ENCODE measurements at places on chromosomes 1 and 21.

DNA sequence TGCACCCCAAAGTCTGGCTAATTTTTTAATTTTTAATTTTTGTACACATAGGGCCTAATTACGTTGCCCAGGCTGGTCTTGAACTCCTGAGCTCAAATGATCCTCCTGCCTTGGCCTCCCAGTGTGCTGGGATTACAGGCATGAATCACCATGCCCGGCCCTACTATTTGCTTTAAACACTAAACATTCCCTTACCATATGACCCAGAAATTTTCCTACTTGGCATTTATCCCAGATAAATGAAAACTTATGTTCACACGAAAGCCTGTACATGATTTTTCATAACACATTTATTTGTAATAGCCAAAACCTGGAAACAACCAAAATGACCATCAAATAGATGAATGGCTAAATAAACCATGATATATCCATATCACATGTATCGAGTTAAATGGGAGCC, 35.8 kb downstream of the NDUFS5 start:
- DNase-seq, result no peak

DNA sequence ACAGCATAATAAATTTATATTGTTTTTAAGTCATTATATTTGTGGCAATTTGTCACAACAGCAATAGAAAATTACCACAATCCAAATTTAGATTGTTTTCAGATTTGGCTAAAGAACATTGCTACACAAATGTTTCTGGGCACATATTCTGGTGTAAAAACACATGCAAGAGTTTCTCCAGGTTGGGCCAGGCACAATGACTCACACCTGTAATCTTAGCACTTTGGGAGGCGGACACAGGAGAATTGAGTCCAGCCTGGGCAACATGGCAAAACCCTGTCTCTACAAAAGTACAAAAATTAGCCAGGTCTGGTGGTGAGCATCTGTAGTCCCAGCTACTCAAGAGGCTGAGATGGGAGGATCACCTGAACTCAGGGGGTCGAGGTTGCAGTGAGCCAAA, 8.4 kb downstream of the ERO1B start:
- no peak for DNase-seq

DNA sequence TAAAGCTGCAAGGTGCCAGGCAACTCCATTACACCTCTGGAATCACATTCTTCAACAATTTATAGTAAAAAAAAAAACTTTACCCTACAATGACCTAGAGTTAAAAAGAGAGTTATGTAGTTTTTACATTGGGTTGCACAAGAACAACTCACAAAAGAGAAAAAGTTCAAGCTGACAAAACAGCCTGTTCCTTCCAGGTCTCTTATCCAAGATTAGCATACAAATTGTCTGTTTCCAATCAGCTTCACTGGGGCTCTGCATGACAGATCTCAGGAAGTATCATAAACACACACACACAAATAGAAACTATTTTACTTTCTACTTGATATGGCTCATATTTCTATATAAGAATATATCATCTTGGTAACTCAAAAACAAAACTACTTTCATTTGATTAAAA, 154.6 kb downstream of the PCNX2 start:
- DNase-seq, result no peak

DNA sequence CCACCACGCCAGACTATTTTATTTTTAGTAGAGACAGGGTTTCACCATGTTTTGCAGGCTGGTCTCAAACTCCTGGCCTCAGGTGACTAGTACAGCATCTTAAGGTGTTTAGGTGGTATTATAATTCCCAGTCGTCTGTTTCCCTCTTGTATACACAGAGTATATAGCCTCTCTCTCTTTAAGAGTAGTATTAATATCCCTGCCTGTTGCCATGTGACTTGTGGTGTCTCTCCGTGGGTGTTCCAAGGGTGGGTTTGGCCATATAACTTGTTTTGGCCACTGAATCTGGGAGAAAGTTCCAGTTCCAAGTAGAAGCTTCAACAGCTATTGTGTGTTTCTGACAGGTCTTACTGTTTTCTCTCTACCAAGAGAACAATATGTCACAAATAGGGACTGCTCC, 29.6 kb downstream of the EPS15 start:
- DNase-seq, result no peak

- no peak for DNase-seq
These were observed 11.6 kb downstream of the SARS1 start for GRCh38 chr1:109225308-109225707.

DNA sequence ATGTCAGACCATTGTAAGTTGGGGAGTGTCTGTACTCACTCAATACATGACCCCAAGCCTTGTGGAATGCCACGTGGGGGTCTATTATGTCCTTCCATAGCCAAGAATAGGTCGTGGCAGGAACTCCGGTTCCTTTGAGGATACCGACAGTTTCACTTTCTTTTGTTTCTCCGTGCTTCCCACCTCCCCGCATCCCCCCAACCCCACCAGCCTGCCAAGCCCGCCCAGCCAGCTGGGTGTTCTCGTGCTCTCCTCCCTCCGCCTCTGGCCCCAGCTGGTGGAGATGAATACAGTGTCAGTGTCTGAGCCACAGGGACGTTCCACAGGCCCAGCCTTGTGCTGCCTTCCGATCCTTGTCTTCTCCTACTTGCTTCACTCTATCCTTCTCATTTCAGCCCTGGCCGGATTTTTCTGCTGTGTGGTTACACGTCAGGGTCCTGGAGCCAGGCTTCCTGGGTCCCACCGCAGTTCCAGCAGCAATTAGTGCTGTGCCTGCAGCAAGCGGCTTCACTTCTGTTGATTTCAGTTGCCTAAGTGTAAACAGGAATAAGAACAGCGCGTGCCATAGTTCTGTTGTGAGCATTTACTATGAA, 4.1 kb upstream of the AGTRAP start:
- DNase-seq, result peak; percentile 48

GRCh38 chr1:45012639-45013278, 705 bp downstream of the UROD start:
- DNase-seq, result peak; percentile 61

DNA sequence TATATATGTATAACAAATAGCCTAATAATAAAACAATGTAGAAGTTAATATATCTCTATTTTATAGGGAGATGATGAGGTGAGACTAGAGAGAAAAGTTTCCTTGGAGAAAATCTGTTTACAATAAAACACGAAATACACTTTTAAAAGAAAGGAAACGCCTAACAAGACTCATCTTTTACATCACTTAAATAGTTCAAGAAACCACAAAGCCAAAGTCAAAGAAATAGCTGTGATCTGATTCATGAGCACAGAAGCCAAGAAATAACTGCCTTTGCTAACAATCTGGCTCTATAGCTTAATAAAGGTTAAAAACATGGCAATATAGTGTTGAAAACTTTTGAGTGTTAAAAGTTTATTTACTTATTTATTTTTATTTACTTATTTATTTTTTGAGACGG, 61.5 kb downstream of the TOR3A start:
- DNase-seq, result no peak

- DNase-seq, result no peak
These were observed 171.4 kb downstream of the CAMTA1 start for GRCh38 chr1:6956488-6957159.

- no peak for DNase-seq
These were observed 17.4 kb downstream of the KIAA0319L start for GRCh38 chr1:35539824-35540261.

- no peak for DNase-seq
These were observed 12.7 kb downstream of the PAFAH2 start for GRCh38 chr1:25985171-25985570.

DNA sequence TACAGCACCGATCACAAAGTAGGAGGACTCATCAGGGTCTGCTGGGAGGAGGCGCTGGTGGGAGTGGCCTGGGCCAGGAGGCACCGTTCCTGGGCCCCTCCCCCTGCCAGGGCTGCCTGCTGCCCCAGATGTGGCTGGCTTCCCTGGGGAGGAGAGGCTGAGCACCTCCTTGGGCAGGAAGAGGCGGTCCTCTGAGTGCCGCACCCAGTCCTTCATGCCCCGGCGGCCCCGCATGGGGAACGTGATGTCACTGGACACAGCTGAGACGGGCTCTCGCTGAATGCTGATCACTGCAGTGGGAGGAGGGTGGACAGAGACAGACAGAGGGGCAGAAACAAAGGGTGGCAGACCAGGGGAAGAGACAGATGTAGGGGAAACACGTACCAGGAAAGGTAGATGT, 24.8 kb downstream of the ADGRB2 start:
- DNase-seq, result peak; percentile 71

- no peak for DNase-seq
These were observed 2.1 kb upstream of the RAB3GAP2 start for GRCh38 chr1:220274251-220274855.

DNA sequence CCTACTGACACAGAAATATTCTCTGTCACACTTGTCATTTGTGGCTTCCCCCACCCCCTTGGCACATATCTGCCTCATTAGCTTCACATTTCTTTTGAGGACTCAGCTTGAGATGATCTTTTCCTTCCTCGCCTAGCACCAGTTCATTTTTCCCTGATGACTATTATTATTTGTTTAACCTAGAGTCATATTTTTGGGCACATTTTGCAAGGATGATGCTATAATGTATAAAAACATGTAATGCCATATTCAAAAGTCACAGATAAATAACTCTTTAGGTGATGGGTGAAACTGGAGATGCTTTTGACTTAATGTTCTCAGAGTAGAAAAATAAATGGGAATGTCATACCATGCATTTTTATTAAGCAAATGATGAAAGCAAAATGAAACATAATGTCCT, 202.7 kb downstream of the BACH1 start:
- no peak for DNase-seq

- DNase-seq, result no peak
These were observed 54.5 kb downstream of the BACE2 start for GRCh38 chr21:41222247-41223068.

GRCh38 chr1:228286505-228287417, 78.9 kb downstream of the OBSCN start:
- DNase-seq, result no peak

GRCh38 chr1:114379358-114379757, 131.6 kb downstream of the TRIM33 start:
- no peak for DNase-seq

DNA sequence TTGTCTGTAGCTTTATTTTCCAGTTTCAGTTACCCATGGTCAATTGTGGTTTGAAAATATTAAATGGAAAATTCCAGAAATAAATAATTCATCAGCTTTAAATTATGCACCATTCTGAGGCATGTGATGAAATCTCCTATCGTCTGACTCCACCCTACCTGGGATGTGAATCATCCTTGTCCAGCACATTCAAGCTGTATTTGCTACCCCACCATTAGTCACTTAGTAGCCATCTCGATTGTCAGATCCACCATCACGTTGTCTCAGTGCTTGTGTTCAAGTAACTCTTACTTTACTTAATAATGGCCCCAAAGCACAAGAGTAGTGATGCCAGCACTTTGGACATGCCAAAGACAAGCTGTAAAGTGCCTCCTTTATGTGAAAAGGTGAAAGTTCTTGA, 4.0 kb downstream of the STPG1 start:
- no peak for DNase-seq
